HS-27A (cell line): ENCODE measurements at places on chromosomes 13 and 19.

GRCh38 chr13:70385852-70386251 is 277.6 kb upstream of the KLHL1 start:
- no peak for DNase-seq

DNA sequence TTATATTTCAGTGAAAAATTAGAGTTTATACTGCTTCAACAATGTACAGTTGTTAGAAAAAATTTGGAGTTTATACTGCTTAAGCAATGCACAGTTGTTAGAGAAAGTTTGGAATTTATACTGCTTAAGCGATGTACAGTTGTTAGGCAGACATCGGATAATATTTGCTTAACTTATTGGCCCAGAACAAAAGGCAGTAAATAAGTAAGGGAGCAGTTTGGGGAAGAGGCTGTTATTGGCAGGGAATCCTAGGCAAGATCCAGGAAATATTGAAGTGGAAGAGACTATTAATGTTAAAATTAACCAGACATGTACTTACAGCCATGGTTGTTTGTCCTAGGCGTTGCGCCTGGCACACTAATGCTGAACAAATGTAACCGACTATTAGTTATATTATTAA is 166.9 kb downstream of the GPC5 start:
- DNase-seq: no peak

DNA sequence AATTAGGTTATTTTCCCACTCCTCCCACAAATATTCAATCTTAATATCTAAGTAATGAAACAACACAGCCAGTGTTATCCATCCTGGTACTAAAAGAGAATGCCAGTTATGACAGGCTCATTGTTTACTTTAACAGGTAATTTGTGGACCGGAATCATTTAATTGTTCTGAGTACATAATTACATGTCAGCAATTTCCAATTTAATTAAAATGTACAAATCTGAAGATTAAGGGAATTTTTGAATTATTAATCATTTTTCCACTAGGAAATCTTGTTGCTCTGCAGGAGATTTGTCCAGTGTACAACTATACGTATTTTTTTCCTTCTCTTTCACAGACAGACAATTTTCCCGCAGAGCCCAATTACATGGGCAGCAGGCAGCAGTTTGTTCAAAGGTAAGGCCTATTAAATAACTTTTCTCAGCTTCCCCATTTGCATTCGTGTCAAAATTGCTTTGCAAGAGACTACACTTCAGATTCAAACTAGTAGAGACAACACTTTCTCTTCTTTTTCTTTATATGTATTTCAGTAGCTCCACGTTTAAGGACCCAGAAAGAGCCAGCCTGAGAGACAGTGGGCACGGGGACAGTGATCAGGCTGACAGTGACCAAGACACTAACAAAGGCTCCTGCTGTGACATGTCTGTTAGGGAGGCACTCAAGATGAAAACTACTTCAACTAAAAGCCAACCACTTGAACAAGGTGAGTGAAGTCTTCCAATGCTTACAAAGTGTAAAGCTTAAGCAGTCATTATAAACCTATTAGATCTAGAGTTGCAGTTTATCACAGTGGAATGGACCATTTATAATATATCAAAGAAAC is 34.8 kb downstream of the PCDH17 start:
- no peak for DNase-seq

DNA sequence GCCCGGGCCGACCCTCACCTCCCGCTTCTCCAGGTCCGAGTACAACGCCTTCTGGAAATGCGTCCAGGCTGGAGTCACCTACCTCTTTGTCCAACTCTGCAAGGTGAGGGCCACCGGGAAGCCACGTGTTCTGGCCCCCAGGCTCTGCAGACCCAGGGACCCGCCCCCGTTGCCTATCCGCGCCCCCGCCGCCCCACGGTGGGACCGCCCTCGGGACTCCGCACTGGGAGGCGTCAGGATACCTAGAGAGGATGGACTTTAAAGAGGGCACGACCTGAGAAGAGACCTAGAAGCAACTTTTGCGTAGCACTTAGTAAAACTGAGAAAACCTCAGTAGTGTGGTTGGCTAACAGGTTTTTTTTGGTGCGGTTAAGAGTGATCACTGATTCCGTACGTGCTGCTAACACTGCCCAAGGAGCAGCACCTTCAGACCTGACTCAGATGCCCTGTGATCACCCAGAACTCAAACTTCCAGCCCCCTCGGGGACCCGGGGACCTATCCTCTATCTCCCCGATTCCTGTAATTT is 492 bp downstream of the TMEM147 start:
- no peak for DNase-seq

- DNase-seq: no peak
These were observed 37.4 kb downstream of the CCNE1 start for GRCh38 chr19:29849208-29849607.

DNA sequence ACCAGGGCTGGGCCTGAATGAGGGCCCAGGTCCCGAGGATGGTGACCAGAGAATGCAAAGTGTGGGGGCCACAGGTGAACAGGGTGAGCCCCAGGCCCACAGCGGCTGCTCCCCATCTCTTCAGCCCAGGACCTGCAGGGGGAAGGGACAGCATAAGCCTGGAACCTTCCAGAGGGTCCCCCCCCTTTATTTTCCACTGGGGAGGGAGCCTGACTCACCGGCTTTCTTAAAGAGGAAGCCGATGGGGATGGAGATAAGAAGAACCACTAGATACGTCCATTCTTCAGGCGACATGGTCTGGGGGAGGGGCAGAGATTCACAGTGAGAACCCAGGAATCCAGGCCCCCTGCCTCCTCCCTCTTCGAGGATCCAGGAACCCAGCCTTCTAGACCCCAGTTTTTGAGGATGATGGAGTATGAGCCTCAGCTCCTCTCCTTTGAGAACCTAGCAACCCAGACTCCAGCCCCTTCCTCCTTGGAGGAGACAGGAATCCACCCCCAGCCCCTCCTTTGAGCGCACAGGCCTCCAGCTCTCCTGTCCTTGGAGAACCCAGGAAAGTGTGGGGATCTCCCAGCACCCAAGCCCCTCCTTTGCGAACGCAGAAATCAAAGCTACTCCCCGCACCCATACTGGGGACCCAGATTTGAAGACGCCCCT is 1.0 kb downstream of the MBOAT7 start:
- no peak for DNase-seq

DNA sequence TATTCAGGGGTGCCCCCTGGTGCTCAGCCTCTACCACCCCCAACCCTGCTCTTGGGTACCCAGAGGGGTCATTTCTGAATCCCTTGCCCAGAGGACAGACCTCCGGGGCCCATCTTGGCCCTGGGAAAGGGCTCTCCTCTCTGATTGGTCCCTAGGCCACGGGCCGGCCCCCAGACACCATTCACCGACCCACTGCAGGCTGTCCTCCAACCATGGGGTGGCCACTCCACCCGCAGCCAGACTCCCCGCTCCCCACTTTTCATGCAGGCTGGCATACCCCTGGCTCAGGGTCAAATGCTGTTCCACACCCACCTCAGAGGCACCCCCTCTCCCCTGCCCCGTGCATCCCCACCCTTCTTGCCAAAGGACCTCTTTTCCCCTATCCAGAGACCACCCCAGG is 14.8 kb downstream of the SMIM24 start:
- DNase-seq: no peak

- no peak for DNase-seq
These were observed 7.0 kb downstream of the COL5A3 start for GRCh38 chr19:10003271-10003670.

GRCh38 chr19:18969931-18970659 is 29.1 kb upstream of the HOMER3 start:
- DNase-seq: no peak

- DNase-seq: no peak
These were observed 25.5 kb downstream of the FOXO1 start for GRCh38 chr13:40640845-40641458.

GRCh38 chr19:33379151-33379829 is 5.8 kb downstream of the CEBPG start:
- no peak for DNase-seq

- no peak for DNase-seq
These were observed 14.1 kb downstream of the POU4F1 start for GRCh38 chr13:78589206-78589605.
